RWPE2 (cell line): ENCODE measurements at places on chromosomes 1 and 21.

DNA sequence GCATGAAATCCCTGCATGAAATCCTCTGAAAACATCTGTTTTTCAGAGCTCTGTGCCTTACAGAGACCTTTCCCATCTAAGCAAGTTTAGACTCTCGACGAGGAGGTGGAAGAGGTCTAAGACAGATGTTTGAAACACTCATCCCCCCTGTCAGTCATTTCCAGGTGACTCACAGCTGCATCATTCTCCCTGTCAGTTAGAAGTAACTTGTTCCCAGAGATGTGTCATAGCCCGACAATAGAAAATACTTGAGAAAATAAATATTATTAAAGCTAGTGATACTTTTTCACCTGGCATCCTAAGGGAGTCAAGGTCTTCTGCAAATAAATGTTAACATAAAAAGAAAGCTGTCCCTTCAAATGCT lies 41.6 kb upstream of the SEC16B start:
- H3K4me1 ChIP-seq, result peaks cover 15% of the 10 kb centered on the region
- no peaks in the 10 kb centered on the region for H3K27me3 ChIP-seq
- H3K27ac ChIP-seq, result peak overlapping the region; percentile 77
- no peaks in the 10 kb centered on the region for H3K36me3 ChIP-seq

DNA sequence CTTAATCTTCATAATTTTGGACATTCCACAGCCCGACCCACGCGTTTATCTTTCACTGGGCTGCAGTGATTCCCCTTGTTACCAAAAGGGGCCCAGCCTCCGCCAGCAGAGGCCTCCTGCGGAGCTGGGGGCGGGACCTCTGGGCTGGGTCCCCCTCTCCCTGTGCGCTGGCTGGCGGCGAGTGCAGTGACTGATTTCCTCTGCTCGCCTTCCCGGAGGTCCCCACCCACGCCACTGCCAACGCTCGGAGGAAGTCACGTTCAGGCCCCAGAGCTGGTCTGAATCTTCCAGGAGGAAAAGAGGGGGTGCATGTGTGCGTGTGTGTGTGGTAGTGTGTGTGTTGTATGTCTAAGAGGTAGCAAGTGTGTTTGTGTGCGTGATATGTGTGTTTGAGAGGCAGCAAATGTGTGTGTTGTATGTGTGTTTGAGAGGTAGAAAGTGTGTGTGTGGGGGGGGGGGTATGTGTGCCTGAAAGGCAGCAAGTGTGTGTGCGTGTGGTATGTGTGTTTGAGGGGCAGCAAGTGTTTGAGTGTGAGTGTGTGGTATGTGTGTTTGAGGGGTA lies 35.0 kb upstream of the JAK1 start:
- H3K4me3 ChIP-seq, result no peak overlapping the region
- H3K36me3 ChIP-seq, result no peaks in the 10 kb centered on the region
- peaks cover 10% of the 10 kb centered on the region for H3K27me3 ChIP-seq
- no peak overlapping the region for H3K27ac ChIP-seq

GRCh38 chr1:63316598-63316983 lies 5.8 kb upstream of the FOXD3 start:
- no peak for DNase-seq
- H3K4me1 ChIP-seq, result no peaks in the 10 kb centered on the region
- peaks cover 46% of the 10 kb centered on the region for H3K27me3 ChIP-seq
- no peak overlapping the region for H3K27ac ChIP-seq
- H3K4me3 ChIP-seq, result peak overlapping the region; percentile 43

DNA sequence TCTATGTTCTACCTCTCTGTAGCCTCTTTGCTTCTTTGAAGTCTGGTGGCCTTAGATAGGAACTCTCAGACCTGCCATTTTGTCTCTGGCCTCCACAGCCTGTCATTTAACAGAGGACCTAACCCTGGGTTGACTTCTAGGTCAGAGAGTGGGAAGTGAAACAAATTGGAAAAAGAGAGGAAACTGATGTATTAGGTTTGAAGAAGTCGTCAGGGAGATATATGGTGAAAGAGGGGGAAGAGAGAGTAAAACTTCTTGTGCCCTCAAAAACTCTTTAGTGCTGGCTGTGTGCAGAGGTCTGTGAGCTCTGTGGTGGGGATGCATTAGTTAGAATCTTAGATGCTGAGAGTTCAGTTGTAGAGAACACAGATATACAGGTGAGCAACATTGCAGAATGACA lies 30.2 kb upstream of the CD1D start:
- H3K4me1 ChIP-seq, result peaks cover 53% of the 10 kb centered on the region
- no peak for DNase-seq
- no peaks in the 10 kb centered on the region for H3K36me3 ChIP-seq
- no peak overlapping the region for H3K4me3 ChIP-seq

GRCh38 chr1:228902781-228903433 lies 167.6 kb downstream of the RHOU start:
- no peaks in the 10 kb centered on the region for H3K4me1 ChIP-seq
- H3K4me3 ChIP-seq, result no peak overlapping the region
- H3K36me3 ChIP-seq, result no peaks in the 10 kb centered on the region
- no peaks in the 10 kb centered on the region for H3K27me3 ChIP-seq
- DNase-seq, result peak; percentile 65

GRCh38 chr1:6491480-6491962 lies at the start of gene PLEKHG5:
PLEKHG5 (minus strand) TSS chr1:6491667; CDS start chr1:6477571, 14,096 bp downstream.
- H3K4me1 ChIP-seq, result peaks cover 23% of the 10 kb centered on the region
- peak; percentile 96 for DNase-seq
- H3K4me3 ChIP-seq, result peak within 1 kb of the TSS; percentile 65
- no peaks in the 10 kb centered on the region for H3K27me3 ChIP-seq
- H3K36me3 ChIP-seq, result peaks cover 4% of the 10 kb centered on the region

DNA sequence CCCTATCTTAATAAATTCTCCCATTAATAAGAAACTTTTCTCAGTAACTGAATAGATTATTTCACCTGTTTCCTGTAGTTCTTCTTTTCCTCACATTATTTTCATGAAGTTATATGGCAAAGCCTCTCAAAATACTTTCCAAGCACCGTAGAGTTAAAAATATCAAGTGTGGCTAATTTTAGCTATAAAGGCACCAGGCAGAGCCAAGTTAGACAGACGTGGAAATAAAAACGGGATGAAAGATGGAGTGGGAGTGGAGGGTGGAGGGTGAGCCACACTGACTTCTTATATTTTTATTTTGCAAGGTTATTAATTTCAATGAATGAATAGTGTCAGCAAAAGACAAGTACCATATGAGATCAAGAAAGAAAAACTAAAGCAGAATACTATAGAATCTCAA lies 71.7 kb downstream of the ENAH start:
- no peak overlapping the region for H3K27ac ChIP-seq
- no peaks in the 10 kb centered on the region for H3K27me3 ChIP-seq
